ENCODE measurements at places on chromosomes 3 and 15.

GRCh38 chr15:74696398-74696729 lies 540 bp upstream of the EDC3 start:
- no peak for DNase-seq

DNA sequence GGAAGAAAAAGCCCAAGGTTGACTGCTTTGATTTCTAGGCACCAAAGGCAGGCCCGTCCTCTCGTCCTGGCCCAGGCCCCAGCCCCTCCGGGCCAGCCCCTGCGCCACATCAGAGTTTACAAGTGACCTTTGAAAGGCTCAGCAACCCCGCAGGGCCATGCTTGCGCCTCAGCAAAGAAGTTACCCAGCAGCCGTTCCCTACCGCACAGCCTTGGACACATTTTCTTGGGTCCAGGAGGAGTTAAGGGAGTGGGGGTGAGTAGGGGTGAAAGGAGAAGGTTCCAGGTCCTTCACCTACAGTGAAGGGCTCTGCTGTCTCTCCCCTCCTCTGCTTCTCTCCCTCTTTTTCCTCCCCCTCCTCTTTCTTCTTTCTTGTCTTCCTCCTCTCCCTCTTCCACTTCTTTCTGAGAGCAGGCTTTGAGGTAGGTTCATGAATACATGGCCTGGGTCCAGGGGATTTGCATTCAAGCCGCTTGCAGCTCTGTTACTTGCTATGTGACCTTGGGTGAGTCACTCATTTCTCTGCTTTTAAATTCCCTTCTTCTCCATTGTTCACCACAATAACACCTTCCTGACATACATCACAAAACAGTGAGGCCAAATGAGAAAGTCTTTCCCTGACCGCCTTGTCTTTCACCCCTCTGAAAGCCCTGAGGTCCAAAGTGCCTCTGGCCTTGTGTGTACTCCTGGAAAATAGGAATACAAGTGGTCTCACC lies 223.3 kb upstream of the TPRG1 start:
- no peak for DNase-seq

DNA sequence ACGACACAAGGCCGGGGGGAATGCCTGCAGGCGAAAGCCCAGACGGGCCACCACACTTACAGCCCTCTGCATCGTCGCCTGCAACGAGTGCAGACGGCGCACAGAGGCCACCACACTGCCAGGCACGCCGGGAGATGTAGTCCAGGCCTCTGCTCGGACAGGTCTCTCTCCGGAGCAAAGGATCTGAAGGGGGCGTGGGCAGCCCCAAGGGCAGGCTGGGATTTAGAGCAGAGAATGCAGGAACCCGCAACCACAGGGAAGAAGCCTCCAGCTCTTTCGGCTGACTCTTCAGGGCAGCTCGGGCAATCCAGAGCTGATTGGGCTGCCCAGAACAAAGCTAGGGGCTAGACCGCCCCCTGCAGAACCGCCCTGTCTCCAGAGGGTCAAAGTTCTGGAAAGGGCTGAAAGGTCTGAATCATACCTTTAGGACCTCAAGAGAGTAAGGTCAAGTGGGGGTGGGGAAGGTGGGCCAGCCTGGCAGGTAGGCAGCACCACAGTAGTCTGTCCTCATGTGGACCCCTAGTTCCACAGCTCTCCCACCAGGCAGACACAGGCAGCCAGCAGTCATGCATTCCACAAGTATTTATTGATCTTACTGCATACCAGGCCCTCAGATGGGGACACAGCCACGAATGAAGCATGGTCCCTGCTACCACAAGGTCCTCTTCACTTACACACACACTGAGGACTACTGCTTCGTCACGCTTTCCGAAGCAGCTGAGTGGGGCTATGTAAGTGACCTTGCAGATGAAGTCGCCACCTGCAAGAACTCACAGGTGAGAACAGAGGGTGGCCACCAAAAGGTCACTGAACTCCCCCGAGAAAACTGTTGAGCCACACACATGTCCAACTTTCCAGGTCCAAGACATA lies at the start of gene AMT:
TSS of gene AMT (minus strand) at position 95 of the 870 bp plus-strand sequence. CDS start at position 72, 23 bp downstream.
- peak; percentile 79 for DNase-seq

GRCh38 chr3:126117786-126118185 lies 33.9 kb upstream of the SLC41A3 start:
- no peak for DNase-seq

GRCh38 chr3:67534594-67534993 lies 119.8 kb downstream of the SUCLG2 start:
- no peak for DNase-seq

Data from Right ventricle myocardium superior (tissue), 1 donor.